ENCODE measurements at places on chromosomes 2 and 18.

DNA sequence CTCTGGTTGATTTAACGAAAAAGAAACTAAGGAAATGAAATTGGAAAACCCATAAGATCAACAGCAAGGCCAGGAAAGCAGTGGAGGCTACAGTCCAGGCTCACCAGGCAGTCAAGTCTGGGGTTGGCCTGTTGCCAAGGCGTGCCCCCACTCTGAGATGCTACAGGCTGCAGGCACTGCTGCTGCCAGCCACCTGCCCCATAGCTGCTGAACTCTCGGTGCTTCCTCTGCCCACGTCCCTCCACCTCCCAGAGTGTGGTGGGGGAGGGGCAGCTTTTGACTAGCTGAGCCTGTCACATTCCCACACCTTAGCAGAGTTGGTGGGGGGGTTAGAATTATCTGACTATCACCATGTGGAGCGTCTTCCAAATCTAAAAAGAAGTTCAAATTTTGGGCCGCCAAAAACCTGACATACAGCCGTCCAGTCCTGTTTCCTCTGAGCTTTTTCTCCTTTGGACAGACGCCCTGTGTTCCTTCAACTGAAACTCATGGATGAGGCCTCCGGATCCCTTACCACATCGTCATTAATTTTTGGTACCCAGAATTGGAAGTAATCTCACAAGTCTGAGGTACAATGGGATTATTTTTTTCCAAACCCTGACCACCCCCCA is 3.9 kb upstream of the SH3RF3 start:
- DNase-seq = no peak

- DNase-seq = no peak
Measured at GRCh38 chr2:42799881-42800280, 7.5 kb upstream of the HAAO start.

- peak; percentile 26 for DNase-seq
Measured at GRCh38 chr2:66171530-66171929, 263.4 kb upstream of the MEIS1 start.

DNA sequence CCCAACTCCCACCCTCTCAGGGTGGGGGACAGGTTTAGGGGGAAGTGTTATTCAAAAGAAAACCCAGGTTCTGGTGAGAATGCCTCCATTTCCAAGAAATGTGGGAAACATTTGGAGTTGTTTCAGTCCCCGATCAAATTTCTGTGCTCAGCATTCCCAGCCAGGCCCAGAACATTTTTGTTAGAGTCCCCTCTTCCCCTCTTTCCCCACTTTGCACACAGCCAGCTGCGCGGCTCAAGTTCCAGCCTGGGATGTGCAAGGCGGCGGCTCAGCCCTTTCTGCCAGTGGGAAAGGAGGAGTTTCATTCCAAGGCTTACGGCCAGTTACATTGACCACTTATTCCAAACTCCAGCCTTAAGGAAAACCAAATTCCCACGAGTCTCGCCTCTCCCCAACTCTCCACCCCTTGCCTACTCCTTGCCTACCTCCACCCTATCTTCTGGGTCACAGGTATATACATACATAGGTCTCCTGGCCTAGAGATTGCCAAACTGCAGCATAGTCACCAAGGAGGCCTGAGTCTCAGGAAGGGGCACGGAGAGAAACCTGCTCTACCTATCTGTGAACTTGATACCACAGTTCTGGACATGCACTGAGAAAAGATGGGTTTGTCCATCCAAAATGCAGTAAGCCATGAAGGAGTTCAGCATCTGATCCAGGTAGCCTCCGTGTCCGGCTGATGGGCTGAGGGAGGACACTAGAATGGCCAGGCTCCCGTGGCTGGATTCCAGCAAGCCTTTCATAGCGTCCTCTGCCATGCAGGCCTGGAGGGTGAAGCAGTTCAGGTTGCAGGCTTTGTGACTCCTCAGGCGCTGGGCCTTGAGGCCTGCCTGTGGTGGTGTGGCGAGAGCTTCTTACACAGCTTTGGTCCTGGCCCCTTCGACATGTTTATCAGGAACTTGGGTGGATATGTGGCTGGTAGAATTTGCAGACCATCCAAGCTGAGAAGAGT is 154.5 kb downstream of the ZFP36L2 start:
- DNase-seq = no peak

DNA sequence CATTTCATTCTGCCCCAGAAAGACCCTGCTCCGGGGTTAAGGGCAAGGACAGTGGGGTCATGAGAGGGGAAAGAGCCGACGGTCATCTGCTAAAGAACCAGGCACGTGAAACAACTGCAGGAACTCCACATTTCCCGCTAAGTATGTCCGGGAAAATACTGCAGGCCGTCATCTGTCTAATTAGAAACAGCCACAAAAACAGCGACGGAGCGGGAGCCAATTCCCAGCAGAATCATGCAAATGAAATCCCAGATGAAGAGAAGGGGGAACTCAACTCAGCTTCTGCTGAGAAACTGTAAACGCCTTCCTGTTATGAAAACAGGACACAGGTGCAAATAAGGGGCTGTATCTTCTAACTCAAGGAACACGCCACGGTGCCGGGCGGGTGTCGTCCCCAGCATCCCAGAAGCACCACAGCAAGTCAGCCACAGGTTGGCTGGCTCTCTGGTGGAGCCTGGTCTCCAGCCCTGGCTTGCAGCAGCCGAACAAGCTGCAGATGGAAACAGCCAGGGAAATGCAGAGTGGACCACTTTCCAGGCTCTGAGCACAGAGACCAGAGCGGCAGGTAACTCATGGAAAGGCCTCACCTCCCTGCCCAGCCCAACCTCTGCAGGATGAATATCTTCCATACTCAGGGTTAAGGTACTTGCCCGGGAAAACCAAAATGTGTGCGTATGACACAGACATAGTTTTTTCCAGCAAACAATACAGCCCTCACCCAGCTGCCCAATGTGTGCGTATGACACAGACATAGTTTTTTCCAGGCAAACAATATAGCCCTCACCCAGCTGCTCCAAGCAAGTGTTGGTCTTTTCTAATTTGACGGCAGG is 28.9 kb downstream of the PXDN start:
- DNase-seq = no peak

DNA sequence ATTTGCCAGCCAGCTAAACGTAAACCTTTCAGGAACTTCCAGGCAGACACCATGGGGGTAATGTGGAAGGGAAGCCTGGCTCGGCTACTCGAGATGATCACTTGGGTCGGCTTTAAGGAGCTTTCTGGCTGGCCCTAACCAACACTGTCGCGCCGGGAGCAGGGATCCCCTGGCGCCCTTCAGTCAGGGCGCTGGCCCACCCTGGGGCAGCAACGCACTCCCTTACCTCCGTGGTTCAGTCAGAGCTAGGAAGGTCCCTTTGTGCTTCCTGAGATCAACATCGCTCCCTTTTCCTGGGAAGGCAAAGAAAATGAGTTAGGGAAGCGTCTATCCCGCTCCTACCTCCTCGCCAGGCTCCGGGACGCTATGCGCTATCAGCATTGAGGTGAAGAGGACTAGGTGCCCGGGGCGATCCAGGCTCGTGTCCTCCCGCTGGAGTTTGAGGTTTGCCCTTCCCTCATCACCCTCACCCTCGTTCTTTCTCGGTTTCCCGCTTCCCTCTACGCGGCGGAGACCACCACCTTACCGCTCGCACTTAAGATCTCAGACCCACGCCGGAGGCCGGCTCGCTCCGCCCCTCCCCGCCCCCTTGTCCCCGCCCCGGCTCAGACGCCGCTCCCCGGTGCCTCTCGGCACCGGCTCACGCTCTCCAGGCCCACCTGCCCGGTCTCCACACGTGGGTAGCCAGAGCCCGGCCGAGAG is 449 bp upstream of the ATRAID start:
- DNase-seq = no peak

DNA sequence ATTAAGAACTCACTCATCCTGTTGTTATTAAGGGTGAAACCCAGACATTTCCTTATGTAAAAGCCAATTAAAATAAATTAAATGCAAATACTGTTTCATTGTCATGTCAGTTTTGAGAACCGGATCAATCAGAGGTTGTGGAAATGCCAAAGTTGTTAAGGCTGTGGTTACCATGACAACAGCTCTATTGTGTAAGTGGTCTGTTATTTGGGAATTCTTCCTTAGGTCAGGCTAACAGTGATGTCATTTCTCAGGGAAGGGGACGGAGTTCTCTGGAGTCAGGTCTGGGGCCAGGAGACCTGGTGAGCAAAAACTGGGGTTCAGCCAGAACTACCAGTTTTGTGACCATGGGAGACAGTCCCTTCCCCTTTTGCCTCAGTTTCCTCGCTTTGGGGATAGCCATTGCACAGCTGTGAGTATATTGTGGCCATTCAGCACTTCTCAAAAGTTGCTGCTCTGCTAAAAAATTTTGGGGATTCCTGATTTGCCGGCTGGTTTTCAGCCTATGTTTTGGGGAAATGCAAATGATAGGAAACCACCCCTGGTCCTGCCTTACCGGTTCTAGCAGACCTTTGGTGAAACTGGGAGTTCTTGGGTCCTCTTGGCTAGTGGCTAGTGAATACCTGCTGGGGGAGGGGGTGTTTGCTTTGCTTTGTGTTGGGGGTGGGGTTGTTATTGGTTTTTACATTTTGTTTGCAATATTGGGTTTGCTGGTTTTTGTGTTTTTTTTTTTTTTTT is 21.6 kb downstream of the HPCAL1 start:
- no peak for DNase-seq

DNA sequence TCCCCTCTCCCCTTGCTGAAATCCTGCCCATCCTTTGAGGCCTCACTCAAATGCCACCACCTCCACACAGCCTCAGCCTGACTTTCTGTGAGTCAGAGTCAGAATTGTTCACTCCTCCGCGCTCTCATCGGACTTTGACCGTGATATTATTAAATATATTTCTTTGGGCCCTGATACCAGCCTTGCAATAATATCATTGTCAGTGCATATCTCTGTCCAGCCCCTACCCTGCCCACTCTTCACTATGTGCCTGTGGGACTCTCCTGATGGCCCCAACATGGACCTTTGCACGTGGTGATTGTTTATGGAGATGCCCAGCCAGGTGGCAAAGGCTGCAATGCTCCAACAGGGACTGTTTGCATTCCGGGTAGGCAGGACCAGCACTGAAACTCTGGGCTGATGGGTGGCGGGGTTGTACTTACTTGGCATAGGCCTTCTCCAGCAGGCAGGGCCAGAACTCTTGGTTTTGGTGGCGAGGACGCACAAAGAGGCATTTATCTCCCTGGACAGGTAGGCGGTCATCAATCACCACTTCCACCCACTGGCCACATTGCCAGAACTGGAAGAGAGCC is 37.3 kb downstream of the CAPN13 start:
- DNase-seq = no peak

GRCh38 chr2:53755121-53755520 is 12.5 kb upstream of the CHAC2 start:
- peak; percentile 21 for DNase-seq

DNA sequence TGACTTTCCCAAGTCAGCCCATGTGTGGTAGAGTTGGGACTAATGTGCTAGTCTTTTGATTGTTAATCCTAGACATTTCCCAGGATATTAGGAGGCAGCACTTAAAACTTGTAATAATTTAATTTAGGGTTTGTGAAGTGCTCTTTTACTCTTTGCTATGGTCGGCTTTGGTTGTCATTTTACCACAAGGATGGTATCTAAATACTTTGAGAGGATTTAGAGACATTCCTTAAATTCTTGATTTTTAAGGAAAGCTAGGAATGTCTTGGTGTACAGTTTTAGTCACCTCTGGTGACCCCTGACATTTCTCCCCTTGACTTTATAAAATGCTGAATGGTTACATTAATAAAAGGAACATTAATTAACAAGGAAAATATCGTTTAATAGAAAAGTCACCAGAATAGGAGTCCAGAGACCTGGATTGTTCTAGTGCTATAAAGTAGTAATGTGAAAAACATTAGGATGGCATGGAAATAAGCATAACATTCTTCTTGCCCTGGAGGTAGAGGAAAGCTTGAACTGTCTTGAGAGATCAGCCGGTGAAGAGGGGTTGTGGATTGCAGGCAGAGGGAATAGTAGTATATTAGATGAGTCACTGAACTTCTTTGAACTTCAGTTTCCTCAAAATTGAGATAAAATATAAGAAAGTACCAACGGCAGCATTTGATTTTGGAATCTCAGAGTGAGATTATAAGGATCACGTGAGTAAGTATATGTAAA is 209.2 kb downstream of the MCFD2 start:
- no peak for DNase-seq

DNA sequence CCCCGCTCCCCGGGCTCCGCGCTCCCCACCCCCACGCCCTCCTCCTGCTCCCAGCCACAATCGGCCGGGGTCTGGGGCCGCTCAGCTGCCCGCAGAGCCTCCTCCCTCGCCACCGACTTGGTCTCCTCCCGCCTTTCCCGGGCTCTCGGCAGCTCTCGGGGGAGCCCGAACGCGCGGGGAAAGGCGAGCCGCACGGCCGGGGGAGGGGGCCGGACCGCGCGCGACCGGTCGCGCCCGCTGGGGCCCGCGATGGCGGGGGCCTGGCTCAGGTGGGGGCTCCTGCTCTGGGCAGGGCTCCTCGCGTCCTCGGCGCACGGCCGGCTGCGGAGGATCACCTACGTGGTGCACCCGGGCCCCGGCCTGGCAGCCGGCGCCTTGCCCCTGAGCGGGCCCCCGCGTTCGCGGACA is 327 bp downstream of the LTBP1 start:
- no peak for DNase-seq

DNA sequence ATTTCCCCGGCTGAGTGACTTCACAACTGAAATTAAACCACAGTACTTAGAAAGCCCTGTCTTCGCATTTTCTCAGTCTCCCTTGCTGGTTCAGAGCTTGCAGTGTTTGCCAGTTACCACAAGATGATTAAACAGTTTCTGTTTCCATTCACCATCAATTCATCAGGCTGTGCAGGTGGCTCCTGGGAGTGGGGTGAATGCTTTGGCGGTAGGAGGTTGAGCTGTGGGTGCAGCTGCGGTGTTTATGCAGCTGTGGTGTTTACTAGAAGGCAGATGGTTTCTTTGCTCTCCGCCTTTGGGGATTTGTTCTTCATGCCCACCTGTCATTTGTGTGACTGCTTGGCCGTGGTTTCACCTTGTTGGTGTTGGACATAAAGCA is 16.1 kb downstream of the ACOXL start:
- DNase-seq = no peak

DNA sequence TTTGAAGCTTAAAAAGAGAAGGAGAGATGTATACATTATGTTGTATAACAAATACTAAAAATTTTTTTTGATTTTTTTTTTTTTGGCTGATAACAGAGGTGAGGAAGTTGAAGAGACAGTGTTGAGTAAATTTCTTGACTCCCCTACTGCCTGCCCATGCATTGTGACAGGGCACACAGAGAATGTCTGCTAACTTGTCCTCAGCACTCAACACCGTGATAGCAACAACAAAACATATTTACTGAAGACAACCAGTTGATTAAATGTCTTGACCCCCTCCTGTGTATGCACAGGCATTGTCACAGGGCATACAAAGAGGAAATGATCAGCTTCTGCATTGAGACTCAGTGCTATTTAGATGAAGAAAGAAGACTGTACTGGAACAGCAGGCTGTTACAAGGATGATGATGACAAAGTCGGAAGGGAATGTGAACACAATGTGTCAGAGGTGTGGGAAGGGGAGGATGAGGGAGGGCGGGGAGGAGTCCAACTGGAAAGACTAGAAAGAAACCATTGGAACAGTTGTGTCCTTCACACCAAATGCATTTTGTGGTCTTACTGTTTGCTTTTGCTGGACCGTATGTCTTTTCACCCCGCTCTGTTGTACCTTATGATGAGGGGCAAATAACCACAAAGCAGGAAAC is 89.5 kb downstream of the CERS6 start:
- no peak for DNase-seq
